ENCODE measurements at places on chromosomes 11 and 22.

DNA sequence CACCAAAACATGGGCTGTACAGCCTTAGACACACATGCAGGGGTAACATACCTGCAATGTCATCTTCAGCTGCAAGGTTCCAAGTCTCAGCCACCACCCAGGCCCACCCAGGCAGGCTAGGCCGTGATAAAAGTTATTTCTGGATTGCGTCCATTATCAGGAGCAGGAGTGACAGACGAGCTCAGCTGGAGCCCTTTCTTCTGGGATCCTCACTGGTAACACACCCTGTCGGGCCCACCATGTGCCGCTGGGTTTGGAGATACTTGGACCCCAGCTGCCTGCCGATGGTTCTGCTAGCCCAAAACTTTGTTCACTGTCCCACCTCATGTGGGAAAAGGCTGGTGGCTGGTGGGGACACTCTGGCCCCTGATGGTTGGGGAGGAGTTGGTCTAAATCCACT lies 24.8 kb downstream of the TMPRSS5 start:
- DNase-seq, result no peak

- peak; percentile 26 for DNase-seq
Observed at GRCh38 chr11:123235117-123235655, 40.1 kb upstream of the CLMP start.

DNA sequence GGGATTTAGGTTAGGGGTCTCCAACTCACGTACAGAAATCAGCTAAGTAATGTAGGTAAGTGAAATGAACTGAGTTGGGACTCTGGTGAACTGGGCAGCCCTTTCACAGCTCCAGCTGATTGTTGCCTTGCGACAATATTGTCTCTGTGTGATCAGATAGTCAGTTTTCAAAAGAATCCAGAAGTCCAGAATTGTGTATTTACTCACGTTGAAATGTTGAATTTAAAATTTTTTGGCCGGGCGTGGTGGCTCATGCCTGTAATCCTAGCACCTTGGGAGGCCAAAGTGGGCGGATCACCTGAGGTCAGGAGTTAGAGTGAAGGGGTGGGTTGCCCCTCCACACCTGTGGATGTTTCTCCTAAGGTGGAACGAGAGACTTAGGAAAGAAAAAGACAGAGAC lies 18.8 kb upstream of the WDR74 start:
- DNase-seq, result no peak

- no peak for DNase-seq
Observed at GRCh38 chr11:102986815-102987214, 31.3 kb upstream of the MMP13 start.

DNA sequence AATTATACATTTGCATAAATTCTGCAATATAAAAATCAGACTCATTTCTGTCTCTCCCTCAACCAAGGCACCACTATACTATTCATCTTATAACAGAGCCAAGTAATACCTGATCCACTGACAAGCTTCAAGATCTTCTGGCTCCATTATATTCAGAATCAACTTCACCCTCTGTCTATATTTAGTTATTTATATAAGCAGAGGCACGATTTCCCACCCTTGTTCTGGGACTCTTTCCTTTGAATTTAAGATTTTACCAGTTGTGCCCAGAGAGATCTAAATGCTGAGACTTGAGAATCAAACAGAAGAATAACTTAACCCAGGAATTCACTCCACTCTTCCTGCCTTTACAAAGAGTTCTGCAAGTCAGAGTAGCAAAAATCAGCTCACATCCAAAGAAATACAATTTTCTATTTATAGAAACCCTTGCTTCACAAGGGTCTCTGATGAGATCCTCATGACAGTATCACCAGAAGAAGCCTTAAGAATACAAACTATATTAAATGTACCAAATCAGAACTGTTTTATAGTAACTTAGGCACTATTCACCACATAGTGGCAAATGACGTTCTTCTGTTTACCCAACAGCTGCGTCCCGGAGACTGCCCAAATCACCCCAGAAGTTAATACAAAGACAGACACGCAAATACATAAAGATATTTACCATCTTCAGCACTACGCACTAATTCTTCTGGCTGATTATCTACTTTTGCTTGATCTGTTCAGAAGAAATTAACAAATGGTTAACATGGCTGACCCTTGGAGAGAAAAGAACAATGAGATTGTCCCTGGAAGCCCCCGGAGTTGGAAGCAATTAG lies 32.3 kb upstream of the CCDC89 start:
- DNase-seq, result no peak

- DNase-seq, result no peak
Observed at GRCh38 chr11:86749821-86750401, 50.4 kb upstream of the PRSS23 start.

- DNase-seq, result no peak
Observed at GRCh38 chr22:43862074-43862881, at the start of gene SULT4A1. SULT4A1 (minus strand) TSS chr22:43862513; CDS start chr22:43862382, 131 bp downstream.

GRCh38 chr11:69487849-69488542 lies 6.5 kb downstream of the LINC01488 start:
- no peak for DNase-seq

GRCh38 chr22:19806213-19807160 lies 45.9 kb downstream of the TBX1 start:
- DNase-seq, result no peak

- DNase-seq, result no peak
Observed at GRCh38 chr11:100930185-100930778, 199.3 kb downstream of the PGR start.

DNA sequence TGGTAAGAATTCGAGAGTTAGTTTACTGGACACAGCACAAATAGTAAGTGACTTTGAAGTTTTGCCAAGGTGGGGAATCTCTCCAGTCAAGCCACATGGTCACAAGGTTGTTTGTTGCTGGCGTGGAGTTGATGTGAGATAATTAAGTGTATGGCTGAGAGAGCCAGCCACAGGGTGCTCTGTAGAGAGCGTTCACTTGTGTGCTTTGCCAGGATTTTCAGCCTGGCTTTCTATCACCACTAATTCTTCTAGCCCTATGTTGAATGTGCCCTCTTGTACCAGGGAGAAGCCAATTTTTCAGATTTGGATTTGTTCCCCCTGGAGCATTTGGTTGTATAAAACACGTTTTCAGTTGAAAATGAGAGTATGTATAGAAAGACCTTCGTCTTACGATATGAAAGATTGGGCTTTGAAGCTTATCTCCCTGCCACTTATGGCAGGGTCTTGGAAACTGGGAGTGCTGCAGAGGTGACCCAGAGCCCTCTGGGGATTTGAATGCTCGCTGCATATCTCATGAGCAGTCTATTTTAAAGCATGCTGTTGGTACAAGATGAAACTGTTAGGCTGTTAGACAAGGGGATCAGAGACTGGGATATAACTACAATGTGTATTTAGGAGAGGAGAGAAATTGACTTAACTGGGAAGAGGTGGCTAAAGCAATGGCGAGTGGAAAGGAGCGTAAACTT lies 28.6 kb downstream of the CSRP3 start:
- no peak for DNase-seq

DNA sequence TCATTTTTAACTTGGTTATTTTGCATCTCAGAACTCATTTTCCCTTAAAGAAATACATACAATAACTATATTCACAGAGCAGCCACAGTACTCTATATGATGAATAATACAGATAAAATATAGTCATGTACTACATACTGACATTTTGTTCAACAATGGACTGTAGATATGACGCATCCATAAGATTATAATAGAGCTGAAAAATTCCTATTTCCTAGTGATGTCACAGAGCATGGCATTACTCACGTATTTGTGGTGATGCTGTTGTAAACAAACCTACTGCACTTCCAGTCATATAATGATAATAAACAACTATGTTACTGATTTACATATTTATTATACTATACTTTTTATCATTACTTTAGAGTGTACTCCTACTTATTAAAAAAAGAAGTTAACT lies 38.7 kb downstream of the NARS2 start:
- DNase-seq, result no peak

- DNase-seq, result no peak
Observed at GRCh38 chr22:24460418-24461089, 33.2 kb downstream of the ADORA2A start.

DNA sequence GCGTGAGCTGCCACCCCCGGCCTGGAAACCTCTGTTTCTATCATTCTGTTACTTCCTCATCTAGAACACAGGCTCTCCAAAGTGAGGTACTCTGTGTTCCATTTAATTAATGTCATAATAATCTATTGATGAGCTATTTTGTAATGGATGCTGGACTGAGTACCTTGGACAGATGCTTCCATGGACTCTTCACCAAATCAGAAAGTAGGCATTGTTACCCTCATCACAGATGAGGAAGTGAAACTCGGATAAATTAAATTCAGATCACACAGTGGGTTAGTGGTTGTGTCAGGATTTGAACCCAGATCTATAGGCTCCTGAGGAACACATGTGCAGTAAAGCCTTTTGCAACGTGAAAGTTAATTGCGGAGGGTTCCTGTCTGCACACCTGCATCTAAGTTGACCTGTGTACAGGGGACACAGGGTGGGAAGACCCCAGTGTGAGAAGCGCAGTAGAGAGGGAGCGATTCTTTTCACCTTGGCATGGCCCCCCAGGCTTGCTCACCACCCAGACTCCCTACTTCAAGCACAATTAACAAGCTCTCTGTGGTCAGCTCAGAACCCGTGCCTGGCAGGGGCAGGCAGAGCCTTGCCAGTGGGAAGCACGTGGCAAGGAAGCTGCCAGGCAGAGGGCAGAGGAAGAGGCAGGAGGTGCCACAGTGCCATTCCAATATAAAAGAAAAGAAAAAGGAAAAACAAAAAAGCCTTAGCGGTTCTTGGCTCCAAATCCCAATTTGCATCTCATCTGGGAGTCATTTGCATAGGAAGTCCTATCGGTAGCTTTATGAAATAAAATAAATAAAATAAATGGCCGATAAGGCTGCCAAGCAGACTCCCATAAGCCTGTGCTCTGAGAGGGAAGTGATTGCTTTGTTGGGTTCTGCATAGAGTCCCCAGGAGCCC lies 239.3 kb downstream of the GRIK4 start:
- DNase-seq, result no peak

DNA sequence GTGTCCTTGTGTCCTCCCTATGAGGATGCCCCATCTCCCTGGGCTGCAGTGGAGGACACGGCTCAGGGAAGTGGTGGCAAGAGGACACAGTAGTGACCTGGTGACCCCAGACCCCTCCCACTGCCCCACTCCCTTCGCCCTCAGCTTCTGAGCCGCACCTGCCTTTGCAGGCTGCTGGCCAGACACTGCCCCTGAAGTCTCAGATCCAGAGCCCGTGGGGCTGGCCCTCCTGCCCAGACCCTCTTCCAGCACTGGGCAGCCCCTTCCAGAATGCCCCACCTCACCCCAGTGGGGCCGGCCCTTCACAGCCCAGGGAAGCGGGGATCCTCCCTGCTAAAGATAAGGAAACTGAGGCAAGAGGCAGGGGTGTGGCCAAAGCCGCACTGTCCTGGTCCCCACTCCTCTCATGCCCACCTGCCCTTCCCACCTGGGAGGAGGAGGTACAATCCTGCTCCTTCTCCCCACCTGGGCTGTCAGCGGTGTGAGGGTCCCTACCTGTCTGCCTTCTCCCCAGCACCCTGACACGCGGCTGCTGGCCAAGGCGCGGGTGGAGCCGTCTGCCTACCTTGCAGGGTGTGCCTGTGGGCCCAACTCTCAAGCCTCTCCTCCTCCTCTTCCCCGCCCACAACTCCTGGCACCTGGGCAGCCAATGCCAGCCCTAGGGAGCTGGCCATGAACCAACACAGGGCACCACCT lies 17.3 kb downstream of the TRPM5 start:
- DNase-seq, result no peak

- no peak for DNase-seq
Observed at GRCh38 chr11:69448471-69449284, 32.8 kb upstream of the LINC01488 start.

DNA sequence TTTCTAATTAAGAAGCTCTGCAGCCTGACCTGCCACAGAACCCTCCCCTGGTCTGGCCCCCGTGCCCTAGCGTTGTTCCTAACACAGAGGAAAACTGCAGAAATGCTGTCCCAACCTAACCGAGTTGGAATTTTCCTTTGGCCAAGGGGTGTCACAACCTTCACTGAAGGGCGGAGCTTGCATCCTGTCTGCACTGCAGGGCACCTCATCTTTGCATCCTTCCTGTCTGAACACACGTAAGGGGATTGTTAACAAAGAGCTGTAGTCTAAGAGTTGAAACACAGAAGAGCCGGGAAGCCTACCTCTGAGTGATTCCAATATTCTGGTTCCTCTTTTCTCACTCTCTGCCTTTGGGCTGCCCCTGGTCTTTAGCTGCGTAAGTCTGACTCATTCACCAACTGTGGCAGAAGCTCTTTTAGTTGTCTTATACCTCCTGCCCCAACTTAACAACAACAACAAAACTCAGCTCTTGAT lies 1.6 kb downstream of the DIXDC1 start:
- peak; percentile 29 for DNase-seq

- no peak for DNase-seq
Observed at GRCh38 chr11:107819361-107820014, 39.1 kb downstream of the SLC35F2 start.

- DNase-seq, result no peak
Observed at GRCh38 chr11:31824879-31825837, 14.0 kb upstream of the PAX6 start.

DNA sequence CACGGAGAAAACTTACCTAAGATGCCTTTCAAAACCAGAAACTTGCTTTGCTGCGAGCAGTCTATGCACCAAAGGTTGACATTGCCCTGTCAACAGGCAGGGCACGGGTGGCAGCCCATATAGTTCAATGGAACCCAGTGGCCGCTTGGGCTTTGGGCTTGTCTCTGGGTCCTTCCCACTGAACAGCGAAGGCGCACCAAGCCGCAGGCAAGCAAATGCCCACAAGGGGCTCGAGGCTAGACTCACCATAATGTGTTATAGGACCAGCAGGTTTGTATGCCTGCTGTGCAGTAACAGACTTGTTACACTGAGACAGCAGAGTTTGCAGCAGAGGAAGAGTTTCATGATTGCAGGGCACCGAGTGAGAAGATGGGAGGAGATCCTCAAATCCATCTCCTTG lies 20.3 kb downstream of the CLDN5 start:
- no peak for DNase-seq

- DNase-seq, result no peak
Observed at GRCh38 chr11:8533332-8533731, 60.7 kb downstream of the STK33 start.

- DNase-seq, result no peak
Observed at GRCh38 chr11:114426280-114426679, 13.0 kb upstream of the REXO2 start.

- DNase-seq, result no peak
Observed at GRCh38 chr11:81569999-81570398, 1163.7 kb downstream of the FAM181B start.

DNA sequence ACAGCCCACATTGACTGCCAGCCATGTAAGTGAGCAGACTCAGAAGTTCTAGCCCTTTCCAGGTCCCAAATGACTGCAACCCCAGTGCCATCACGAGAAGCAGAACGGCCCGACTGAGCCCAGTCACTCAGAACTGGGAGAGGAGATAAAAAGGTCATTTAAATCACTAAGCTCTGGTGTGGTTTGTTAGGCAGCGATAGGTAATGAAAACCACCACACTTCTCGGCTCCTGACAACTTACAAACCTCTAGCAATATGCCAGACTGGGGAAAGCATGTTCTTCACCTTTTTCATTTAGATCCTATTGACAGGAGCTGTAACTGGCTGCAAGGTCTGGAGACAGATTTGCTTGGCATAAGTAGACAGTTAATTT lies 6.7 kb downstream of the SLC15A3 start:
- DNase-seq, result no peak
